ENCODE measurements at places on chromosomes 4 and X. TPM values are rescaled to one million over a fixed set of nuclear protein-coding genes. Genes with fewer than 3 reads are reported as not detected.

DNA sequence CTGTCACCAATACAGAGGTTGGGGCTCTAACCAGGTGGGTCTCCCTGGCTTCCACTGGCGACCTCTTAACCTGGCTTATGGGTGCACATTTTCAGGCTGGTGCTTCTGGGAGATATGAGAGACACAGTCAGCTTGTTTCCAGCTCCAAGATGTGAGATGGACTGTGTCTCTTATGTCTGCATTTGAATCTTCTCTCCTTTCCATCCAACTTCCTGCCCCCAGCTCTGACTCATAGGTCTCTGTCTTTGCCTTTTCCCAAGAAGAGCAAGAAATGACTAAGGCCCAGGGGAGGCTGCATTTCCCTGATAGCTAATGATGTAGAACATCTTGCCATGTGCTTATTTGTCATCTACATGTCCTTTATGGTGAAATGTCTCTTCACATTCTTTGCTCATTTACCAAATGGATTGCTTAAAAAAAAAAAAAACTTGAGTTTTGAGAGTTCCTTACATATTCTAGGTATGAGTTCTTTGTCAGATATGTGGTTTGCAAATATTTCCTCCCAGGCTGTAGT lies 3.2 kb upstream of the UXT start:
- DNase-seq: no peak

GRCh38 chr4:153549405-153549804 lies 83.2 kb downstream of the TMEM131L start:
- no peak for DNase-seq

- no peak for DNase-seq
Observed at GRCh38 chr4:112210777-112211176, 20.8 kb upstream of the AP1AR start.

DNA sequence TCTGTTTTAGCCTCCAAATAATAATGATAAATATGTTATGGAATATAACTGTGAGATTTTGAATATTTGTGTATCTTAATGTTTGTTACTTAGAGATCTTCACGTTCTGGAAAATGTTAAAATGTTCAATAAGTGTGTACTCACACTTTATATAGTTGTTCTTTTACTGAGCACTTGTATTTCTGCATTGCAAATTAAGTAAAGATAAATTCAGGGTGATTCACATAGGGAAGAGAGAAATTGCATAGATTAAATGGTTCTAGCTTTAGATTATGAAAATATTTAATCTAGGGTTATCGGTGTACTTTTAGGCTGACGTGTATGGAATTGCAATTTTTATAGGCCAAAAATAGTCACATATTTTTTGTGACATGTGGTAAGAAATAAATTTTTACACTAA lies 148.6 kb downstream of the ARHGAP10 start:
- no peak for DNase-seq

- no peak for DNase-seq
Observed at GRCh38 chrX:120297923-120298322, 13.3 kb downstream of the TMEM255A start.

- no peak for DNase-seq
Observed at GRCh38 chr4:74146581-74147129, 11.3 kb upstream of the MTHFD2L start.

DNA sequence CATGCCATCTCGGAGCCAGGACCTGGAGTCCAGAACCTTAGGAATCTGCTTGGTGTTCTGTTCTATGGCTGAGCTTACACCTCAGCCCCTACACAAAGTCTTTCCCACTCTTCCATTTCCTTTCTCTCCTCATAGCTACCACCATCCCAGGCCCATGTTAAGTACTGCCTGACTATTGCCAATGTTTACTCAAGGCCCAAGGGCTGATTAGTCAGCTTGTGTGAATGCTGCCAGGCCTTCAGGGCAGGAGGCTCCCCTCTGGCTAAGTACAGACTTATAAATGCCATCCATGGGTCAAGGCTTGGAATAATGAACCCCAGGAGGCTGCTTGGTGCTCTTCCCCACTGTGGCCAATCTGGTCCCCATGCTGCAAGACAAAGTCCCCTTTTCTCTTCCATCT lies 411.6 kb upstream of the MAGEB18 start:
- DNase-seq: no peak

GRCh38 chr4:136831553-136831952 lies 700.7 kb downstream of the PCDH18 start:
- no peak for DNase-seq

DNA sequence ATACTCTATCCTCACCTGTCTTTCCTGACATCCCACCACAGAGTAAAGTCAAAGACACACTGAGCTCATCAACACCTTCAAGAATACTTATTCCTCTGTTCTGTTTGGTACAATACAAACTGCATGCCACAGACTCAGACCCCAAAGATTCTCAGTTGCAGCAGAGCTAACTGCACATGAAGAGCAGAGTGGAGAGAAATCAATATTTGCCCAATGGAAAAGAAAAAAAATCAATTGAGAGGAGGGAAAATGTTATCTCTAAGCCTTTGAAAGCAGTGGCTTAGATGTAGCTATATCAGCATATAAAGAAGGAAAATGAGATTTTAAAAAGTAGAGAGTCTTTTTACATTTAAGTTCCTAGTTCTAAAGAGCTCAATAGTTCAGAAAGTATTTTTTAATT lies 180.2 kb downstream of the NWD2 start:
- DNase-seq: no peak

- no peak for DNase-seq
Observed at GRCh38 chrX:105191878-105192277, 28.6 kb downstream of the TEX13A start.

- no peak for DNase-seq
Observed at GRCh38 chrX:118345045-118345463, 852 bp upstream of the WDR44 start.

- no peak for DNase-seq
Observed at GRCh38 chrX:153845195-153845594, 14.9 kb upstream of the PDZD4 start.

DNA sequence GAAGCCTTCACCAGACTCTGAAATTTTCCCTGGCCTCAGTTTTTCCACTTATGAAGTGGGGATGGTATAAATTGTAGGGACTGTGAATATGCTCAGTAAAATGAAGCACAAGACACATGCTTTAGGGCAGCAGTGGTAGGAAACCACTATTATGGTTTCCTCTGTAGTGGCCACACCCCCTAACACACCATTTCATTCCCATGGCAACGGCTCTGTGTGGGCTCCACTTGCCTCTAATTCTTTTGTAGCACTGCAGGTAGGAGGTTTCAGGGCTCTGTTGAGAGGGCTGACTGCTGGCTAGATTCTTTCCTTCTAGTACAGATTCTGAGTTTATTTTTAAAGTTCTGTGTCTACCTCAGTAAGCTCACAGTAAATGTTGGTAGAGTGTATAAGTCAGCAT lies 3.5 kb upstream of the VMA21 start:
- DNase-seq: no peak

- DNase-seq: no peak
Observed at GRCh38 chrX:1009771-1010170, 202.7 kb downstream of the CRLF2 start.

GRCh38 chr4:153748378-153748777 lies 11.4 kb downstream of the RNF175 start:
- no peak for DNase-seq

ARAP2 gene
- 23.2 TPM for total RNA-seq

XAGE2 gene
- not detected for total RNA-seq

GPAT3 gene
- total RNA-seq: 5.1 TPM

ZNF718 gene
- total RNA-seq: 12.7 TPM

LRBA gene
- 138 TPM for total RNA-seq

SOX3 gene
- total RNA-seq: not detected
